ENCODE measurements at places on chromosomes 13 and 19.

DNA sequence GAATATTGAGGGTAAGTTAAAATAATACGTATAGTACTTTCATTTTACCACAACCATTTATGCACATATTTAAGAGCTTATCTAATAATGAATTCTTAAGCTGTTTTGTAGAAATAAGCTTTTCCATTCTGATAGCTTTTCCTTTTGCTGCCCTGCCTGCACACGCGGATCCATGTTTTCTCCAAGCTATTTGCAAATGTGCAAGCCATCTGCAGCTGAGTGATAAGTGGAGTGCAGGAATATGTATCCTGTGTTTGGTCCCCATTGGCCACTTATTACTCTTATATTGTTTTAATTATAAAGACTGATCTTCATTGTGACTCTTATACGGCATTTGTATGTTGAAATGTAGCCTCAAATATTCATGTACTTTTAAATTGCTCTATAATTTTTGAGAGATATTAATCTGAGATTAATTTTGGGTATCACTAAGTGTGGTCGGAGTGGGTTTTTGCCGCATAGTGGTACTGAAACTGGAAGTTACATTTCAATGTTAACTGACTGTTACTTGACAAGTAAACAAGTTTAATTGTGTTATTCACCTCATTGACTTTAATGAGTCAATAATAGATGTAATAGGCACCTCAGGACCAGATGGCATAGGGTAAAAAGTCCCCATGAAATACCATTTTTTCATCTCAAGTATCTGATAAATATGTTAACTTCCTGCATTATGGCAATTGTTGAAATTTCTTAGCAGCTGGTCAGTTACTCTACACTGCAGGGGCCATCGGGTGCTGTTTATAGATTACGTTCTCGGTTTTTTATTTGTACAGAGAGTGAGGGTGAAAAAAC lies 1567.4 kb downstream of the EFNB2 start:
- no peak for DNase-seq

DNA sequence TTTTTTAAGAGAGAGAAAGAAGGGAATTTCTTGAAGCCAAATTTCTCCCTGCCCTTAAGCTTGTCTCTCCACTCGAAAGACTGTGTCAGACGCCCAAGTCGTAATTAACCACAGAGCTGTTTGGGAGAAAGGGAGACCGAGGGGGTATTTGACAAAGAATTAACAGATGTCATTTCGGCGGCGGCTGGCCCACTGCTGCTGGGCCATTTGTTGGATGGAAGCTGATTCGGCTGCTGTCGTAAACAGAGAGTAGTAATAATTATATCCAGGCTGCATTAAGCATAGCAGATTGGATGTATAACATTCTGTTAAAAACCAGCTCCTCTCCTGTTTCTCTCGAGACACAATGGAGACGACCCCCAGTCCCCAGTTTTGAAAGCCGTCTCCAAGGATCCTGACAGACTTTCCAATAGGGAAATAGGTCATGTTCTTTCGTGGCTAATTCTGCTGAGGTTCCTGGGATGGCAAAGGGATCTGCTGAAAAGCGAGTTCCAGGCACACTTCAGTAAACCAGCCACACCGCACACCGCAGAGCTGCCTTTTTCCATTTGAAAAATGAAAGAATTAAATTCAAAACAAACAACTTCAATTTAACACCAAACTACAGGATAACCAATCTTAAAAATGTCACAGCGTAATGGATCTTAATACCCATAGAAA lies 71.5 kb downstream of the KCTD15 start:
- DNase-seq: no peak

- no peak for DNase-seq
Measured at GRCh38 chr13:113406321-113407102, 42.6 kb upstream of the GRTP1 start.

GRCh38 chr13:59266478-59267063 lies 897.2 kb downstream of the DIAPH3 start:
- no peak for DNase-seq

- no peak for DNase-seq
Measured at GRCh38 chr13:77580748-77581147, 45.2 kb downstream of the SCEL start.

DNA sequence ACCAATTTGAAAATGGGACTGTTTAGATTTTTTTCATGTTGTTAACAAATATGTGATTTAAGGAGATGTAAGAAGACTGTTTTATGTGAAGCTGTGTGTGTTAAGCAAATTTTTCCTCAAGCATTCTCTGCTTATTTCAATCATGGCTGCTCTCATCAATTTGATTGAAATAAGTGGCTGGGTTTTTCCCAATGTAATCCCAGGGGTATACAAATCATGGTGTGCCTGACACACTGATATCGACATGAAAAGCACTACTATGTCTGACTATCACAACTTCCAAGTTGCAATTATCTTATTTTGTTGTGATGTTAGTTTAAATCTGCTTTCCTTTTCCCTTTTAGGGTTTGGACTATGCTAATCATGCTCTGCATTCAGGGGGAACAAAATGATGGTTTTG lies 283.7 kb downstream of the HS6ST3 start:
- no peak for DNase-seq

- no peak for DNase-seq
Measured at GRCh38 chr19:29631450-29631849, 25.4 kb downstream of the POP4 start.
